ENCODE measurements at places on chromosomes 2 and 18.
A peak's percentile ranks its signal among the peaks of the same experiment; 100 is the strongest.

DNA sequence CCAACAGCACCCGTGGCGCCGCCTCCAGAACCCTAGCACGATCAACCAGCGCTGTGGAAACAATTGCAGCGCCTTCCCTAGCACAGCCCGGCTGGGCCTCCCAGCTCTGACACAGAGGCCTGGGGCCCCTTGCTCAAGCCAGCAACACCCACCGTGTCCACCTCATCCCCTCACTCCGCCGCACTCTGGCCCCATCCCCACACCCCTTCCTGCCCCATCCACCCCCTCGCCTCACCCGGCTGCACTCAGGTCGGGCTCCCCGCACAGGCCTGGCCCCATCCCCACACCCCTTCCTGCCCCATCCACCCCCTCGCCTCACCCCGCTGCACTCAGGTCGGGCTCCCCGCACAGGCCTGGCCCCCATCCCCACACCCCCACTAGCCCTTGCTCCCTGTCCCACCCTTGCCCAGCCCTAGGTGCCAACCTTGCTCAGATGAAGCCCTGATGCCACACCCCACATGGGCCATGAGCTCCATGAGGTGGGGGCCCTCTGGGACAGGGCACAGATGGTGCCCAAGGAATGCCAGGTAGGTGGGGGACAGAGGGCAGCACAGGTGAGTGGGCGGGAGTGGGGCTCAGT lies 28.7 kb downstream of the KIF1A start:
- DNase-seq: no peak

DNA sequence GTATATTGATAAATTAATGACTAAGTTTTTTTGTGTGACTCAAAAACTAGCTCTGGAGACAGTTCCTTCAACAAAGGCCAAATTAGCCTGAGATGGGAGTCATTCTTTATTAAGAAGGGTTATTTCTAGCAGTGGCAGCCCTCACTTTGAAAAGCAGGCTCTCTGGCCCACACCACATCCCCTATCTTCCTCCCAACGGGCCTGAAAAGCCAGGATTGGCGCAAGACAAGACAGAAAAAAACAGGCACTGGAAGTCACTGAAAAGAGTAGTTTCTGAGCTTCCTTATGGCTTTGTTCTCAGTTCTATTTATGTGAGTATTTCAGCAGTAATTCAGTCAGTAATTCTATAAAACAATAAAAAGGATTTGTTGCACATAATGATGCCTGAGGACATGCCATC lies 149.0 kb downstream of the LAMA3 start:
- DNase-seq: no peak

DNA sequence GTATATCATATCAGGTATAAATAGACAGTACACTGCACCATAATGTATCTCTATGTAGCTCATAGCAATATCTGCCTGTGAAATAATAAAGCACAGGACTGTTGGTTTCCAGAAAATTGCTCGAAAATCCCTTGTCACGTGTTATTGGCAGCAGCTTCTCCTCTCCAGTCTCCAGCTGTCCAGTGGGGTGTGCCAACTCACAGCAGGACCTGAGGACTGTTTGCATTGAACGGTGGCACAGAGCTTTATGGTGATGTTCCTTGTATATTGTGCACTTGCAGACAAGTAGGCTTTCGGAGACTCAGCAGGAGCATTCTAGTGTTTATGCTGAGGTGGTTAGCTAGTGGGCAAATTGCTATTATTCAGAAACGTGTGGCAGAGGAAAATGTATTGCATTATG lies 182.2 kb upstream of the ATP5MC3 start:
- no peak for DNase-seq

GRCh38 chr18:9608728-9609127 lies 5.6 kb downstream of the PPP4R1 start:
- DNase-seq: no peak

DNA sequence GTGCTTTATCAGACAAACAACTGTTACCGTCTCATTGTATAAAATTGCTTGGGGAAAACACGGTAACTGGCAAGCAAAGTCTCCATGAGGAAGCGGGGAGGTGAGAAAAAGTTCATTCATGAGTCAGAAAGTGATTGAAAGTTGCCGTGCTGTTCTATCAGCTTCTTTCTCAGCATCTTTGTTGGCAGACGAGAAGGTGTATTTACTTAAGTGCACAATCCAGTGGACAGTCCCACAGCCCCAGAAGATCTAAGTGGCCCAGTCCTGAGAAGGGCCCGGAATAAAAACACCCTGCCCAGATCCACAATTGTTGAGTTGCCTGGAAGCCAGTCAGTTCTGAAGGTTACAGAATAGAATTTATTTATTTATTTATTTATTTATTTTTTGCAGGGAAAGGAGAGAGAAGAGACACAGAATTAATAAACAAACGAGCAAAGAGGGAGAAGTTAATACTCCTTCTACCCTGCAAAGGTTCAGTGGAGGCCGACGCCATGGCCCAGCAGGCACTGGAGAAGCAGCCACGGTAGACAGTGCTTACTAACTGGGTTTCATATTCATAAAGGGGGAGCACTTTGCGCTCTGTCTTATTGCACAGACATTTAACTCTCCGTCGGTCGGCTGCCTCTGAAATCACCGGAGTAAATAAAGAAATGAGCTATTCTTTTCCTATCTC lies 676.0 kb upstream of the SALL3 start:
- DNase-seq: no peak

DNA sequence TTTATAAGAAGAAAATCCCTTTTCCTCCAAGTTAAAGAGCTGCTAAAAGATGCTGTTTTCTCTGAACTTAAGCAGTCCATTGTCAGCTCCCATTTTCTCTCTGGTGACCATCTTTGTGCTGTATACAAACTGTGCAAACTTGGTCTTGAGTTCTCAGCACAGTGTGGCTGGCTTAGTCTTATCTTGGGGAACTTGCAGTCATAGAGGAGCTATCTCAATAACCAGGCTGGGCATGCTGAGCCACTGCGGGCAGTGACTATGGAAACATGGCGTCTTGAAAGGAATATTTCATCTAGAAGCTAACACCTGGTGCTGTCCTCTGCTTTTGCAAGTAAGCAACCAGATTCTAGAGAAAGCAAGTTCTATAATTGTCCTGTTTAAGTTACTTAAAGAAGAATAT lies 1334.4 kb upstream of the CELF4 start:
- no peak for DNase-seq

GRCh38 chr2:127072970-127073369 lies 34.0 kb downstream of the BIN1 start:
- DNase-seq: no peak

DNA sequence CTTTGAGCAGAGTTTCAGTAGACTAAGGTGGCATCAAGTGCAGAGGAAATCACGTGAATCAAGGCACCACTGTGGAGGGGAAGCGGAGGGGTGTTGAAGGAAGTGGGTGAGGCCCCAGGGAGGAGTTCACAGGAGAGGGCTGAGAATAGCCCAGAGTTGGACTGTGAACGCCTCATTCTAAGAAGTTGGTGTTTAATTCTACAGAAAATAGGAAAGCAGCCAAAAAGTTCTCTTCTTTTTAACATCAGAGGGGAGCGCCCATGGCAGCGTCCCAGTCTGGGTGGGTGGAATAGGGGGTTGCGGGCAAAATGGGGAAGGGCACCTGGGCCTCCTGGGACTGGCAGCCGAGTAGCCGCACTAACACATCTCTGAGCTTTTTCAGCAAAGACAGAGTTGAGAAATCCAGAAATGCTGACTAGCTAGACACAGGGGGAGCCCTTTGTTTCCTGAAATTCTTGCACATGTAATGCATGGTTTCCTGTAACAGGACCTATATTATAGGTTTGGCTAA lies 97.0 kb downstream of the NEB start:
- no peak for DNase-seq

GRCh38 chr18:13141209-13141608 lies 77.4 kb upstream of the LDLRAD4 start:
- no peak for DNase-seq

GRCh38 chr2:43226558-43226954 lies at the start of gene ZFP36L2:
Gene ZFP36L2 (minus strand): TSS chr2:43226606. CDS start chr2:43226315, 291 bp downstream.
- DNase-seq: peak; percentile 96

DNA sequence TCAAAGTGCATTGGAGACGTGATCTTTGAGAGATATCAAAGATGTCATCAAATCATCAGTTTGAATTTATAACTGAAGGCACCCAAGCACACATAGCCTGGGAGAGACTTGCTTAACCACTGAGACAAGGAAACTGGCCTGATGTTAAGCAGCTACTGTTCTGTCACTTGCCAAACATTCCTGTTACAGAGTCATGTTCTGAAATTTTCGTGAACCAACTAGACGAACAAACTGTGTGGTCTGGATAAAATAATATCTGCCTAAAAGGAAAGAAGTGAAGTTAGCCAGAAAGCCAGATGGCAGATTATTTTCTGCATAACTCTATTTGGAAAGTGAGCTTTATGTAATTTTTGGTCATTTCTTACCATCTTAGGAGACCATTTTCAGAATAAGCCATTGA lies 51.4 kb downstream of the SPATS2L start:
- peak; percentile 33 for DNase-seq

GRCh38 chr2:74778381-74779264 lies 55.3 kb upstream of the HK2 start:
- DNase-seq: peak; percentile 44

DNA sequence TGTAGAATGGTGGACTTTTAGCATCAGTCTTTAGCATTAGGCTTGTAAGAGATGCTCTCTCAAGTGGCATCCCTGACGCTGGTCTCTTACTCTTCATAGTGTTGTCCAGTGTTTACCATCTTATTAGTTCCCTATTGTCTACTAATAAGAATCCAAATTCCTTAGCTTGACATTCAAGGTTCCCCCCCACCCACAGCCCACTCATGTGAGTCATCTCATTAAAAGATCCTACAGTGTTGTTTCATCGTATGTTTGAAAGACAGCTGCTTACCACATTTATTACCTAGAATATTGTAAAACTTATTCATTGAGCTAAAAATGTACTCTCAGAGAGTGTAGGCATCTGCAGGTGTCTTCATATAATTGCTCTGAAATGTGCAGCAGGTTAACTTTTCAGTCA lies 28.5 kb downstream of the EIF5B start:
- DNase-seq: no peak

- no peak for DNase-seq
These were observed 53.1 kb downstream of the TMEM17 start for GRCh38 chr2:62452701-62453454.

GRCh38 chr18:72672364-72673184 lies 128.4 kb upstream of the CBLN2 start:
- DNase-seq: peak; percentile 38

DNA sequence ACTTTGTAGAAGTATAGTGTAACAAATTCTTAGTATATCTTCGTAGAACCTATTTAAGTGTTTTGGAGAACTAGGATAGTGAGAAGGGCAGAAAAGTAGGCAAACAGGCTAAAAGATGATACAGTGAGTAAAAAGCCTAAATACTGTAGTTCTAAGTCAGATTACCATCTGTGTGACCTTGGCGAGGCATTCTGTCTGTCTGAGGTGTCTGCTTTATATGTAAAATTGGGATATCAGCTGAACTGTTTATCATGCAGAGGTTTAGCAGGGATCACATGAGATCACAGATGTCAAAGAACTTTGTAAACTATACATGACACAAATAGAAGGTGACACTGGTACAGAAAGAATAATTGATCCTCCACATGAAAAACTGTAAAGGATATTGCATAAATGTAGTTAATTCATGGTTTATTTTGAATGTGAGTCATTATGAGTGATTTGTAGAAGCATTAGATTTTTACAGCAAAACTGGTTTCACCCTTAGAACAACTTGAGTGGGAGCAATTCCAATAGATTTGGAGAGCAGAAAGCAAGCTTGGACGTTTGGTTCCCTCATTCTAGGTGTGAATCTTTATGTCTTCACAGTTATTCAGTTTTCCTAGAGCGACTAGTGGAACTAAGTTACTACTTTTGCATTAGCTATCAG lies 41.9 kb downstream of the TAF1B start:
- no peak for DNase-seq

- no peak for DNase-seq
These were observed 59.3 kb downstream of the PMAIP1 start for GRCh38 chr18:59959073-59959472.

GRCh38 chr2:215451012-215451756 lies 15.3 kb upstream of the FN1 start:
- DNase-seq: peak; percentile 87

DNA sequence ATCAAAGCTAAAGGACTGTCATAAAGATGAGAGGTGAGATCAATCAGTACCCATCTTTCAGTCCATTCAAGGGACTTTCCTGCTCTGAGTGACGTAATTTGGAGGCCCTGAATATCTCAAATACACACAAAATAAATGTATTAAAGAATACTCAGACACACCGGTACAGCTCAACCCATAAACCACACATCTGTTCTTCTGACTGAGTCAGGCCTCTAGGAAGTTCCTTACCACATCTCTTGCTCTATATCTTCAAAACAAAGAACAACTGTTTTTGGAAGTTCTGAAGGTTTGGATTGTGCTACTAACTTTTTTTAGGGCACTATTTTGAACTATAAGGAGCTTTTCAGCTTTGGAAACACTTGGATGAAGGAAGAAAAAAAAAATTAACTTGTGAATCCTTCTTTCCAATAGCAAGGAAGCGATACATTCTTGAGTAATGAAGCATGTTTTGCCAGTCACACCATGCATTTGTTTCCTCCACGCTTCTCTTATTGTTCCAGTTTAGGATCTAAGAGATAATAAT lies 866.5 kb upstream of the VRK2 start:
- peak; percentile 48 for DNase-seq

- DNase-seq: no peak
These were observed 62.3 kb downstream of the SOWAHC start for GRCh38 chr2:109676346-109676902.

- no peak for DNase-seq
These were observed 133.6 kb downstream of the BCL2 start for GRCh38 chr18:63185984-63186383.

- DNase-seq: no peak
These were observed 42.0 kb downstream of the ZFP36L2 start for GRCh38 chr2:43184339-43184895.

- DNase-seq: peak; percentile 91
These were observed 461.5 kb downstream of the IRS1 start for GRCh38 chr2:226337941-226338600.

DNA sequence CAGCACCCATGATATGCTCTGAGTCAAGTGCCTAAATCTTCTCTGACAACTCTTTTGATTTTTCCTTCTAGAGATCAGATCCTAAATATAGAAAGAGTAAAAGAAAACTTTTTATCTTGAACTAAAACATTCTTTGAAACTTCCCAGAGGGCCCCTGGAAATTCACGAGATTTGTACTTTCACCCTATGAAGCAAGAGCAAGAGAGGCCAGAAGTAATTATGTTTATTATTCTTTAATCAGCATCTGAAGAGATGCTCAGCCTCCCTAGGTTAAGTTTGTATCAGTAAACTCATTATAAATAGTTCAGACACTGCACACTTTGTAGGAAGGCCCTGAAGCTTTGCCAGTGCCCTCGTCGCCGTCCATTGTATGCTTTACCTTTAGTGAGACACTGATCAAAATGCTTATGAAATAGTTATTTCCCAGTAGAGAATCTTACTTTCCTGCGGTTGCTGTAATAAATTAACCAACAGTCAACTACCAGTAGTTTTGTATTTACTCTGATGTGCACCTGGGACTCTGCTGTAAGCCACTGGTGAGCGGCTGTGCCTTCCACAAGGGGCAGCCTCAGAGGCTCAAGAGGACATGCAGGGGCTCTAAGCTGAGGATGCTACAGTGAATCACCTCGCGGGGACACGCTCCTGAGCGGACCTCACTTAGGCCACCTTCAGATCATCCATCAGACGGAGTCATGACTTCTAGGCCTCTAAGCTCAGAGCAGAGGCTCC lies 71.9 kb downstream of the BIN1 start:
- no peak for DNase-seq

- DNase-seq: no peak
These were observed 32.7 kb upstream of the DLX2 start for GRCh38 chr2:172135446-172135845.

All from fibroblast of pulmonary artery (primary cell).